Activated T-helper 9 cell treated with anti-CD3 and anti-CD28 coated beads, Interleukin-2, amount 50 U/mL, for 16 hours (primary cell): ENCODE measurements at places on chromosomes 6 and 20.

DNA sequence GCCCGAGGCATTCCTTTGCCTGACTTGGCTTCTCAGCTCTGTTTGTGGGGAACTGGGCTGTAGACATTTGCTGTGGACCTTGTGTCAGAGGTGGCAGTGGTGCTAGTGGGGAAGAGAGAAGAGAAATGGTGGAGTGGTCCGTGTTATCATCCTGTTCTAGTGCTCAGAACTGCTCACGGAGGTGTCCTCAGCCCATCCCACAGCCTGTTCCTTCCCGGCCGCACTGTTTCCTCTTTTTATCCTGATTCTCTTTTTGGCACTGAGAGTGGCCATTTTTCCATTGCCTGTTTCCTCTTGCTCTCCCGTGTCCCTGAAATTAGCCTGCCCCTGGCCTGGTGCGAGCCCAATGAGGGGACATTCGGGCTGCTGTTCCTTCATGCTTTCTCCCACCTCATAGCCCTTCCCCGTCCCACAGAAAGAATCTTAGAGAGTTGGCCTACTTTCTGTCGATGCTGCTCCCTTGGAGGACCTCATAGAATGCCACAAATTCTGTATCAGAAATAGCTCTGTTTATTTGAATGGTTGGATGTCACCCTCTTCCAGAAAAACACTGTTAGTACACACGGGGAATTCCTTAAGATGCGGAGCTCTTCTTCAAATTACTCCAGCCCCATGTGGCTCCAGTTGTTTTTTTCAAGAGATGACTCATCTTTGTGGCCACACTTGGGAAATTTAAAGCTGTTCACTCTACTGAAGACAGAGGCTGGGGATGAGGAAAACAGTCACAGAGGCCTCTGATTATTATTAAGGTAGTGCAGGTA, 26.1 kb downstream of the FARS2 start:
- no peak for DNase-seq

- DNase-seq = no peak
These were observed 63.2 kb downstream of the MAP3K5 start for GRCh38 chr6:136728976-136729515.

DNA sequence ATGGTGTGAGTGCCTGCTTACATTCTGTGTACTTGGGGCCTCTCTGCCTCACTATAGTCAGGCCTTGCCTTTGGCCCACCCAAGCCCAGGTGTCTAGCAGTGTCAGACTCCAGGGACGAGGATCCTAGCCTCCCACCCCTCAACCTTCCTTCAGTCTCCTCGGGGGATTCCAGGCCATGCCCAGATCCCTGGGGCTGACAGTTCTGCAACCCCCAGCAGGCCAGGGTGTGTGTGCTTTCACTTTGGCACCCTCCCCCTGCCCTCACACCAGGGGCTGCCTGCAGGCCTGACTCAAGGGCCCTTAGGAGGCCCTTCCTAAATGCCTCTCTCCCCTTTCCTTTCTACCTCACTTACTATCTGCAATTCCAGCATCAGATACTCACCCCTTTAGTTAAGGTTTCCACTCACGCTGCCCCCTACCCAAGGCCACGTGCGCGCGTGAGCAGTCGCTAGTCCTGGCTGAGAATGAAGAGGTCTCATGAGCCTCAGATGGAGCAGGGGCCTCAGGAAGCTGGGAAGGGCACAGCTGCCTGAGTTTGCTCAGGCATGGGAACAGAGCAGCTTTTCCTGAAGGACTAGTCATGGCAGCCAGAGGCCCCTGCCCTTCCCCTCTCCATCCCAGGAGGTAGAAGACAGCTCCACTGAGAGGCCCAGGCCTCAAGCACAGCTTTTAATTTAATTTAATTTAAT, 859 bp upstream of the CLPS start:
- DNase-seq = no peak

DNA sequence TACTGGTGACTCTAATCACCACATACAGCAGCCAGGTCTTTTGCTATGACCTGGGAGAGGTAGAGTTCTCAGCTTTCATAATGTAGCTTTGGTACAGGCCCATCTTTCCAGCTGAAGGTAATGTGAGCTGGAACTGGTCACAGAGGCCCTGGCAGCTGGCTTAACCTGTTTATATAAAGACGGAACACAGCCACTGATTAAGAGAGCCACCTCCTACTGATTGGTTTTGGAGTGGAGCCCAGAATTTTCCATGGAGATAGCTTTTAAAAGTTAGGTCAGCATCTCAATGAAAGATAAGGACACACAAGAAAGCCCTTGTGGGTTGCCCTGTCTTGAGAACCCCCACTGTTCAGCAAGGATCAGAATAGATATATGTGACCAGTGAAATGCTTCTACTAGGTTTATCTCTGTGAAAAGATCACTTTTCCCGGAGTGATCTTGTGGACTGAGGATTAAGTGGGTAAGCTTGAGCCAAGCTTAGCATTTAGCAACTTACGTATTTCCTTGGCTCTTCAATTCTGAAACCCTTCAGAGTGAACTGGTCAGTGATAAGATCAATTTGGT, 213.7 kb upstream of the CITED2 start:
- no peak for DNase-seq

GRCh38 chr20:52577696-52578095, 386.1 kb upstream of the ZFP64 start:
- no peak for DNase-seq

GRCh38 chr6:160801418-160801817, 99.4 kb downstream of the PLG start:
- DNase-seq = no peak

- peak; percentile 77 for DNase-seq
These were observed 4.0 kb downstream of the PPP1R18 start for GRCh38 chr6:30682143-30683117.

- no peak for DNase-seq
These were observed 46.1 kb upstream of the TMEM217 start for GRCh38 chr6:37303891-37304503.

- DNase-seq = no peak
These were observed 46.0 kb upstream of the TASP1 start for GRCh38 chr20:13684566-13685222.

- DNase-seq = no peak
These were observed 2.1 kb downstream of the CDS2 start for GRCh38 chr20:5128886-5129285.
